ENCODE measurements at places on chromosomes 5 and 9. TPM values are rescaled to one million over a fixed set of nuclear protein-coding genes. Genes with fewer than 3 reads are reported as not detected.

The NEURL1B gene
- total RNA-seq: 0.10 TPM

DNA sequence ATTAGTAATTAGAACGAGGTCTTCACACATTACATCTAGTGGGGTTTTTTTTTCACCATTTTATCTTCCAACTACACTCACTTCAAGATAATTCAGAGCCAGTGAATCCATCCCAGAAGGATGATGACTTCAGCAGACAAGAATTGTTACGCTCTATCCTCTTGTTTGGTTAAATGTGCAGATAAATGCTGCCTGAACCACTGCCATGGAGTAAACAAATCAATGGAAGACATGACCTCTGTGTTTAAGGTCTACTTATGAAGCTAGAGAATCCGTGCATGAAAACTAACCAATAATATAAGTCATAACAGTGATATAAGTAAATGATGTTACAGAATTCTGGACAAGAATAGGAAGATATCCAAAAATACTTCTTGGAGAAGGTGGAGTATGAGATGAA lies 602.6 kb downstream of the TLR4 start:
- no peak for DNase-seq

GRCh38 chr5:95727764-95728191 lies 3.4 kb upstream of the RHOBTB3 start:
- no peak for DNase-seq

DNA sequence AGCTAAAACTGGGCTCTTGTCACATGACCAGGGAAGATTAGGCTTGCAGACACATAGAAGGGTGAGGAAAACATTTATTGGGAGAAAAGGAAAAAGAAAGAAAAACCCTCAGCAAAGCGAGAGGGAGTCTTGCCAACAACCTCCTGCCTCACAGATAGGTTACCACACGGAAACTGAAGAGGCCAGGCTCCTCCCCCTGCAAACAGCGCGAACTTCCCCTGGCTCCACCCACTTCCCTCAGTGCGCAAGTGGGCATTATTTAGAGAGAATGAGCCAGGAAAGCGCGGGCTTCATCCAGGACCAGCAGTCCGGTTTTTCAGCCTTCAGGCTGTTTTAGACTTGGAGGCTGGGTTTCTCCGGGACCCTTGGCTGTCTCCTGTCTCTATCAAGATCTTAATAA lies 70.3 kb downstream of the STK32A start:
- DNase-seq: no peak

DNA sequence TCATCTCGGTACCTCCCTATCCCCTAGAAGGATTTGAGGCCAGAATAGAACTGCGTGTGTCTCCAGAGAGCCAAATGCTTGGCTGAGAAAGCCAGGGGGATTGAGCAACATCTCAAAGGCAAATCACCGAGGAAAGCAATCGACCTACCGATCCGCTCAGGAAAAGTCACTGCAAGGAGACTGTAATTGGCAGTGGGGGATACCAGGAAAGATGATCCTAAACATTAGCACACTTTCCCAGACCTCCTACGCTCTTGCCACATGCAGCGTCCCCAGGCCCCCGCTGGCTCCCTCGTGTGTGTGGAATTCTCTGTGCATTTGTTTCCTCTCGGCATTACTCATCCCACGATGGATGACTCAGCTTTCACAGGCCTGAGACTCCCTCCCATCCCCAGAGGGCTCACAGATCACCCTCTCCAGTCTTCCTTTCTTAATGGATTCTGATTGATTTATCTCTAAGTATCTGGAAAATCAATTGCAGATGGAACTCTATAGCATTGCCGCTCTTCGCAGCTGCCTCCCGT lies 82.2 kb upstream of the ICE1 start:
- no peak for DNase-seq

DNA sequence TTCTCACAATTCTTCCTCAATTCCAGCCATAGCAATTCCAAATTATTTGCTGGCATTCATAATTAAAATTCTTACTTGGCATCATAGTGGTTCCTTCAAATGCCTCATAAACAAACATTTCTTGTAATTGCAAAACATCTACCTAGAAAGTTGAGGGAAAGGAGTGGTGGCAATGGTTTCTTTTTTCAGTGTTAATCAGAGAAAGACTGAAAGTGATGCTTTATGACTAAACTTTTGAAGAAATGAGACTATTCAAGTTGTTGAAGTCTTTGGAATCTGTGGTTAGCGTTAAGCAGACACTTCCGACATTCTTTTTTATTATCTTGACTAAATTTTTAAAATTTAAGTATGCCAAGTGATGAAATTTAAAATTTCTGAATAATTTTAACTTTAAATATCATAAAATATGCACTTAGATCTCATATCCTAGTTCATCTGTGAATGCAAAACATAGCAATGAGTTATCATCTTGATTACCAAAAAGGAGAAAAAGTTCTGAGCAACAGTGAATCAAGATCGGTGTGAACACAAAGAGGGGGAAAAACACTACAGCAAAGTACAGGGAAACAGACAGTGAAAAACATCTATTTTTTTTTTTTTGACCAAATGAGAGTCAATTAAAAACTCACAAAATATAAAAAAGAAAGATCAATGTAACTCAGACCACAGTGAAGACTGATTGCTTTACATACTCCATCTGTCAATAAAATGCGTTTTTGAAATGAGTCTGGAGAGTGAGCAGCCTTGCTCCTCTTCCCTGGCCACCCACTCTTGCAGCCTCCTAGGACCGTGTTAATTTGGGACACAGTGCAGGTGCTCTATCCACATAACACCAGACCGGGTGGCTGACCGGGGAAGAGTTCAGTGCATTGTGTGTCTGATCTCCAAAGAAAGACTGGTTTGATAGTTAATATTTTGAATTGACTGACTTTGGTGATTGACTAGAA lies 20.6 kb upstream of the IL7R start:
- no peak for DNase-seq

Measured in activated naive CD8-positive, alpha-beta T cell treated with anti-CD3 and anti-CD28 coated beads for 36 hours (primary cell).